ENCODE measurements at places on chromosomes 5 and 9.

DNA sequence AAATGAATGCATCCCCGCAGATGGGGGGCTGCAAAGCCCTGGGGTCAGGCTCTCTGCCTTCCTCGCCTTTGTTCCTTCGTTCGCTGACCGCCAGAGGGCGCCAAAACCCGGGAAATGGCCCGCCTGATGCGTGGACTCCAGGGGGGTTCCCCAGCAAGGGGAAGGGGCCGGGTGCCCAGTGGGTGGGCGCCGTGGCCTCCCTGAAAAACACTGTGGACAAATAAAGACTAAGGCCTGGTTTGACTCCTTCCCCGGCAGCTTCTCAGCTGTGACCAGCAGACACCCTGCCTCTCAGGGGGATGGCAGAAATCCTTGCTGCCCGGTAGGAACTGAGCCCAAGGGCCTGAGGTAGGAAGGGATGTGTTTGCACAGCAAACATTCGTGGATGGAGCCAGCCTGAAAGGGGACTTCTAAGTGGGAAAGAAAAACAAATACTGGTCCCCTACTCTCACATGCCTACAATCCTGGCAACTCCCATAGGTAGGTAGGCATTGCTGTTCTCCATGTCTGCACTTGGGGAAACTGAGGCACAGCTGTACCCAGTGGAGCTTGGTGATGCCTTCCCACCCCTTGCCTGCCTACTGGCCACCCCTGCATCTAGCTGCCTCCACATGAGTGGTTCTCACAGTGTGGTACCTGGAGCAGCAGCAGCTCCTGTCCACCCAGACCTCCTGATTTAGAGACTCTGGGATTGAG lies 57.7 kb downstream of the DUSP1 start:
- DNase-seq, result no peak

- peak; percentile 77 for DNase-seq
Observed at GRCh38 chr9:104895572-104895971, 32.4 kb downstream of the ABCA1 start.

DNA sequence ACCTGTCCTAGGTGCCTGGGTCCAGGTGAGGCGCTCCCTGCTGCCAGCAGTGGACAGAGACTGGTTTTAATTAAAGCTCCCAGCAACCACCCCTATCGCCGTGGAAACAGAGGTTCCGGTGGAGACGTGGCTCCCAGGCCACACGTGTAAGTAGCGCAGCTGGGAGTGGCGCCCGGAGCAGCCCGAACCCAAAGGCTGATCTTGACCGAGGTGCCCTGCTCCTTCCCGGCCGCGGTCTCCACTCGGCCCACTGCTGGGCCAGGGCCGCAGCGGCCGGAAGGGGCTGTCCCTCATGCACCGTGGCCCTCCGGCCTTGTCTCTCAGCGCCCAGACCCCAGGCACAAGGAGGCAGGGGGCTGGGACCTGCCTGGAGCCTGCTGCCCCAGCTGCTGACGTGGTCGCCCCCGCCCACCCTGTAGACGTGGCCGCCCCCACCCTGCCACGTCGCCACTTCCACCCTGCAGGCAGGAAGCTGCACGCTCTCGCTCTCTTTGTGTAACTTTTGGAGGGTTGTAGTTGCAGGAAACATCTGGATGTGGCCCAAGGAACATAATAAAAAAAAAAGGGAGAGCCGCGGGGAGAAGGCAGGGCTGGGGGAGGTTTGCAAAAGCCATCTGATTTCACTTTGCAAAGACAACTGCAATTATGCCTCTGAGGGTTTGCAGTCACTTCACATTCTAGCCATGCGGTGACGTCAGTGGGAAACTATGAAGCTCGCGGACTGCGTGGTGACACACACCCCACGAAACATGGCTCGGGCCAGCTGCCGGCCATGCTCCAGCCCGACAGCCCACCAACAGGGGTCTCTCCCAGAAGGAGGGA lies 129.9 kb downstream of the RXRA start:
- peak; percentile 46 for DNase-seq

DNA sequence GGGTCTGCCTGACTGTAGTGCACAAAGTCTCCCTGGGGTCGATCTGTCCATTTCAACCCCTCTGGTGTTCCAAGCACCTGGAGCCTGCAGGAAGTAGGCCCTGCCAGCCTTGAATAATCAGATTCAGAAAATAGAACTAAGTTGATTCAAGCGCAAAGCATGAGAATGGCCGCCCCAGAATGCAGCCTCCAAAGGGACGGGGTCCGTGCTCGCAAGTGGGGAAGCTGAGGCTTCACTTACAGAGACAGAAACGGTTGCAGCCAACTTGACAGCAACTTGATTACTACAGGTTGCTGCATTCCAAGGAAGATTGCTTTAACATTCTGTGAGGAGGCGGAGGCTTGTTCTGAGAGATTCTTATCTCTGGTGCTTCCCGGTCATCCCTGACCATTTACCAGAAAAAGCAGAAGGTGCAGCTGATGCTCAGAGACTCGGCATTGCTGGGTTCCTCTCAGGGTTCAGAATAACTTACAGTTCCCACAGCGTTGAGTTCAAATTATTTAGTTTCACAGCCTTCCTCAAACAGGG lies 14.9 kb upstream of the LRRC14B start:
- DNase-seq, result no peak

DNA sequence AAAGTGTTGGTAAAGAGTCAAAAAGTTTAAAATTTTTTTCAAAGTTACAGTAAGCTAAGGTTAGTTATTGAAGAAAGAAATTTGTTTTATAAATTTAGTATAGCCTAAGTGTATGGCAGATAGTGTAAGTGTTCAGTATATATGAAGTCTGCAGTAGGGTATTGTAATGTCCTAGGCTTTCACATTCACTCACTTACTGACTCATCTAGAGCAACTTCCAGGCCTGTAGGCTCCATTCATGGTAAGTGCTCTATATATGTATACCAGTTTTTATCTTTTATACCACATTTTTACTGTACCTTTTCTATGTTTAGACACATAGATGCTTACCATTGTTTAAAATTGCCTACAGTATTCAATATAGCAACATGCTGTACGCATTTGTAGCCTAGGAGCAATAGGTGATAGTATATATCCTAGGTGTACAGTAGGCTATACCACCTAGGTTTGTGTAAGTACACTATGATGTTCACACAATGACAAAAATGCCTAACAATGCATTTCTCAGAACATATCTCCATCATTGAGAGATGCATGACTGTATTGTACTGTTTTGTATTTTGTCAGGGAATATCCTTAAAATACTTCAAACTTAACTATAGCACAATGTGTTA lies 38.5 kb downstream of the CYSTM1 start:
- DNase-seq, result no peak

DNA sequence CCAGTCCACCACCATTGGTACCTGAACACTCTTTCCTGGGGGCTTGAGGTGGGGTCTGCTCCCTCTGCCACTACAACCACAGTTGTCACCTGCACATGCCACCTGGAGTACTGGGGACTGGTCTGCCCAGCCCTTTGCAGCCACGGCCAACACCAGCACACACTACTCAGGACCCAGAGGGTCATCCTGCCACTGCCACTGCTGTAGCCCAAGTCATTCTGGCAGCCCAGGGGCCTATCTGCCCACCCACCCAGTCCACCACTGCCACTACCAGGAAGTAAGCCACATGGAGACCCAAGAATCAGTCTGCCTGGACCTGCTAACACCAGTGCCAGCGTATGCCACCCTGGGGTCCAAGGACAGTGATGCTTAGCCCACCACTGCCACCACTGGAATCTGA lies 302.4 kb upstream of the TRPC7 start:
- DNase-seq, result no peak

GRCh38 chr5:165086465-165086864 lies 1581.0 kb downstream of the MAT2B start:
- DNase-seq, result no peak

GRCh38 chr5:124873188-124873587 lies 126.7 kb upstream of the ZNF608 start:
- DNase-seq, result no peak

DNA sequence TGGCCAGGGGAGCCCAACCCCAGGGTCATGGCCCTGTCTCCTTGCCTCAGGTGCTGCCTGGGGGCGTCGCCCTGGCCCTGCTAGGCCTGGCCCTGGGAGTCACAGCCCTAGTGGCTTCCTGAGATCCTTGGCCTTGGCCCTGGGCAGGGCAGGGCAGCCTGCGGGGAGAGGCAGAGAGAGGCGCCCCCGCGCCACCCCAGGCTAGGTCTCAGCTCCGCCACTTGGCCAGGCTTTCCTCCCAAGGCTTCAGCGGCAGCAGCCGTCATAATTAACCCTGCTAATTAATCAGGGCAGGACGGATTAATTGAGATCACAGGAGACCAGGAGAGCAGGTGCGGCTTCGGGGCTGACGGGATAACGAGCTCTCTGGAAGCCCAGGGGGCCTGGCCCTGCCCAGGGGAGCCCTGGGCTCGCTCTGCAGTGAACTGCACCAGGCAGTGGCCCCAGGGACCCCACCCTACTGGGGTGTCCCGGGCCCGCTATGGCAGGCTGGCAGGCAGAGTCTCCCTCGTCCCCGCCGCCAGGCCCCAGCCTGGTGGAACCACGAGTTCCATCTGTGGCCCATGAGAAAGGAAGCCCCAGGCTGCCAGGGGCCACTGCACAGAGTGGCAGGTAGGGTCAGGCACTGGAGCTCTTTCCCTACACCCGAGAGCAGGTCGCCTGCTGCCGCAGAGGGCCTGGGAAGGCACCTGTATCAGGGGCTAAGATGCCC lies 269.6 kb downstream of the PBX3 start:
- no peak for DNase-seq

GRCh38 chr5:66558560-66558959 lies 37.6 kb upstream of the MAST4 start:
- no peak for DNase-seq

- no peak for DNase-seq
Observed at GRCh38 chr5:92990771-92991170, 590.2 kb downstream of the NR2F1-AS1 start.

GRCh38 chr5:137696481-137696880 lies 39.4 kb downstream of the KLHL3 start:
- DNase-seq, result no peak

GRCh38 chr9:37899041-37899440 lies 4.9 kb downstream of the SLC25A51 start:
- no peak for DNase-seq

GRCh38 chr9:87427851-87428506 lies 69.7 kb upstream of the DAPK1 start:
- DNase-seq, result no peak

DNA sequence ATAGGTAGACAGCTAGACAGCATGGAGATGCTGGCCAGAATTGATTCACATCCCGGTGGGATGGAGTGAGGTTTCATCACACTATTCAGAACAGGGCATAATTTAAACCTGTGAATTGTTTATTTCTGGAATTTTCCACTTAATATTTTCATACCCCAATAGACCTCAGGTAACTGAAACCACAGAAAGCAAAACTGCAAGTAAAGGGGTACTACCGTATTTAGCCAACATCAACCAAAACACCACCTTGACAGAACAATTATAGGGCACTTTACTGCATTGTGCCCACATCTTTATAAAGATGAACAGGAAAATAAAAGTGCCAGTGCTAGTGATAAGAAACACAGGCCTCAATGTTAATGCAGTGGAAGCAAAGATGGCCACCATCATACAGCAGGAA lies 7.5 kb downstream of the SERINC5 start:
- no peak for DNase-seq

GRCh38 chr9:130213911-130214761 lies 41.9 kb downstream of the NCS1 start:
- DNase-seq, result no peak

DNA sequence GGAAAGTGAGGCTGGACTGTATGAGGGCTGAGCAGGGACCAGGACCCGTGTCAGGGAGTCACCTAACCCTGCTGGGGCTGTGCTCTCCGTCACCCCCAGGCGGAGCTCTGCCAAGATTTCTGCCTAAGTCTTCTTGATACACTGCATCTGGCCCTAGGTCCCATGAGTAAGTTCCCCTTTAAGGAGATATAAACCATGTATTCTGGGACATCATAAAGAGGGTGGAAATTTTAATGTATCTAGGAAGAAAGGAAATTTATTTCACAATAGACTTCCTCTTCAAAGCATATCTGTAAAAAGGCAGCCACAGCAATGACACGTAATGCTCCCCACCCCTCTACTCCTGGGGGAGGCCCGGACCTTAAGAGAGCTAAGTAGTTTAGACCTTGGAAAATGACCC lies 183.4 kb downstream of the FBXL7 start:
- no peak for DNase-seq

DNA sequence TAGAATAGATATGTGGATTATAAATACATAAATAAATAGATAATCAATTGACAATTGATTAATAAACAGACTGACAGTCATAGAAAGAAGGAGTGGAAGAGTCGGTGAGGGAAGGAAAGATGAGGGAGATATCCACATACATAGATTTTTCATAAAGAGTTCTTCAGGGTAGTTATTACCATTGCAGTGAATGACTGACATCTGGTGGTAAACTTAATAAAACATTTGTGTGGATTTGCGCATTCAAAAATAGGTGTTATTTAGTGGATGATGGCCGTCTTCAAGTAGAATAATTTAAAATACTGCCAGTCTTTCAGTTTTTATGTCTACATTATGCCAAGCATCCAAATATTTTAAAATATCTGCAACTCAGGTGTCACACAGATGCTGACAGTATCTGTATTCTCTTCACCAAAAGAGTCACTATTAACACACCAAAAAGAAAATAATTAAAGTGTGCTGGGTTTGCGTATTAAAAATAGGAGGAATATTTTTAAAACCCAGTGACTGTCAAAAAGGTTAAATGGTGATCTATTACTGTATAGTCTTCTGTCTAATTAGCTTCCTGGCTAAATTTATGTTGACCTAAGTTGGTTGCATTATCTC lies 78.8 kb downstream of the GIN1 start:
- DNase-seq, result peak; percentile 13

GRCh38 chr5:120151181-120151580 lies 312.9 kb upstream of the PRR16 start:
- no peak for DNase-seq

- DNase-seq, result no peak
Observed at GRCh38 chr5:45793638-45794532, 97.7 kb upstream of the HCN1 start.

- no peak for DNase-seq
Observed at GRCh38 chr9:77901771-77902170, 129.8 kb downstream of the GNAQ start.

DNA sequence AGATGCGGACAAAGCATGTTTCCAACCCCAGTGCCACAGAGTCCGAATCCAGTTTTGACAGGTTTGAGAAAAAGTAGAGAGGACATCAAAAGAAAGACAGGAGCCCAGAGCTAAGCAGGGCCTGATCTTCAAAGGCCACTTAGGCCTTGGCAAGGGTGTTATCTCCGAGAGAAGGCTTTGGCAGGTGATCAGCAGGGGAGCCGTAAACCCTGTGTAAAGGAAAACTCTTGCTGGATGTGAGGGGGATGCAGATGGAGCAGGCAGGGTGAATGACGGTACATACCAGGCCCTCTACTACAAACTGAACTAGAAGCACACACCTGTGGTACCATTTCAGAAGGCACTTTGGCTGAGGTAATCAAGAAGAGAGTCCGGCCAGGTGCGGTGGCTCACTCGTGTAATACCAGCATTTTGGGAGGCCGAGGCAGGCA lies 1.4 kb upstream of the HNRNPH1 start:
- DNase-seq, result no peak

All from NCI-H226 (cell line).